Activated CD8-positive, alpha-beta T cell treated with anti-CD3 and anti-CD28 coated beads for 36 hours (primary cell): ENCODE measurements at places on chromosomes 6 and 20.

- peaks cover 70% of the 10 kb centered on the region for H3K4me1 ChIP-seq
- no peak overlapping the region for H3K4me3 ChIP-seq
- peaks cover 80% of the 10 kb centered on the region for H3K36me3 ChIP-seq
- peak overlapping the region; percentile 19 for H3K27ac ChIP-seq
- DNase-seq: peak; percentile 59
Observed at GRCh38 chr6:12017263-12017662, 5.2 kb downstream of the HIVEP1 start.

DNA sequence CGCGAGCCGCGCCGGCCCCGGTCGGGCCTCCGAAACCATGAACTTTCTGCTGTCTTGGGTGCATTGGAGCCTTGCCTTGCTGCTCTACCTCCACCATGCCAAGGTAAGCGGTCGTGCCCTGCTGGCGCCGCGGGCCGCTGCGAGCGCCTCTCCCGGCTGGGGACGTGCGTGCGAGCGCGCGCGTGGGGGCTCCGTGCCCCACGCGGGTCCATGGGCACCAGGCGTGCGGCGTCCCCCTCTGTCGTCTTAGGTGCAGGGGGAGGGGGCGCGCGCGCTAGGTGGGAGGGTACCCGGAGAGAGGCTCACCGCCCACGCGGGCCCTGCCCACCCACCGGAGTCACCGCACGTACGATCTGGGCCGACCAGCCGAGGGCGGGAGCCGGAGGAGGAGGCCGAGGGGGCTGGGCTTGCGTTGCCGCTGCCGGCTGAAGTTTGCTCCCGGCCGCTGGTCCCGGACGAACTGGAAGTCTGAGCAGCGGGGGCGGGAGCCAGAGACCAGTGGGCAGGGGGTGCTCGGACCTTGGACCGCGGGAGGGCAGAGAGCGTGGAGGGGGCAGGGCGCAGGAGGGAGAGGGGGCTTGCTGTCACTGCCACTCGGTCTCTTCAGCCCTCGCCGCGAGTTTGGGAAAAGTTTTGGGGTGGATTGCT is 1.3 kb downstream of the VEGFA start:
- H3K4me1 ChIP-seq: peaks cover 40% of the 10 kb centered on the region
- H3K27ac ChIP-seq: peak overlapping the region; percentile 73
- DNase-seq: peak; percentile 82
- H3K4me3 ChIP-seq: peak overlapping the region; percentile 97
- peaks cover 2% of the 10 kb centered on the region for H3K27me3 ChIP-seq
- peaks cover 43% of the 10 kb centered on the region for H3K36me3 ChIP-seq

DNA sequence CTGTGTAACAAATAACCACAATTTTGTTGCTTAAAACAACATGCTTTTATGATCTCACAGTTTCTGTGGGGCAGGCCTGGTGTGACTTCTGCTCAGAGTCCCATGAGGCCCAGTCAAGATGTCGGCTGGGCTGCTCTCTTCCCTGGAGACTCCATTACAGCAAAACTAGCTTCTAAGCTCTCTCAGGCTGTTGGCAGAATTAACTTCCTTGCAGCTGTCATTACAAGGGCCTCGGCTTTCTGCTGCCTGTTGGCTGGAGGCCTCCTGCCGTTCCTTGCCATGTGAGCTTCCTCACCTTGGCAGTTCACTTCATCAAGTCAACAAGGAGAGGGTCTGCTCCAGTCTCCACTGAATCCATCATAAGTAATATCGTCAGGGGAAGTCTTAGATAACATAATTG is 659.2 kb downstream of the PRKN start:
- no peak for DNase-seq
- H3K36me3 ChIP-seq: peaks cover 5% of the 10 kb centered on the region
- H3K27ac ChIP-seq: no peak overlapping the region
- no peaks in the 10 kb centered on the region for H3K27me3 ChIP-seq

- H3K4me1 ChIP-seq: no peaks in the 10 kb centered on the region
- DNase-seq: no peak
- no peak overlapping the region for H3K27ac ChIP-seq
- no peaks in the 10 kb centered on the region for H3K27me3 ChIP-seq
Observed at GRCh38 chr6:114897536-114897935, 554.7 kb upstream of the HS3ST5 start.
